Keratinocyte (primary cell): ENCODE measurements at places on chromosomes 7 and 10.

DNA sequence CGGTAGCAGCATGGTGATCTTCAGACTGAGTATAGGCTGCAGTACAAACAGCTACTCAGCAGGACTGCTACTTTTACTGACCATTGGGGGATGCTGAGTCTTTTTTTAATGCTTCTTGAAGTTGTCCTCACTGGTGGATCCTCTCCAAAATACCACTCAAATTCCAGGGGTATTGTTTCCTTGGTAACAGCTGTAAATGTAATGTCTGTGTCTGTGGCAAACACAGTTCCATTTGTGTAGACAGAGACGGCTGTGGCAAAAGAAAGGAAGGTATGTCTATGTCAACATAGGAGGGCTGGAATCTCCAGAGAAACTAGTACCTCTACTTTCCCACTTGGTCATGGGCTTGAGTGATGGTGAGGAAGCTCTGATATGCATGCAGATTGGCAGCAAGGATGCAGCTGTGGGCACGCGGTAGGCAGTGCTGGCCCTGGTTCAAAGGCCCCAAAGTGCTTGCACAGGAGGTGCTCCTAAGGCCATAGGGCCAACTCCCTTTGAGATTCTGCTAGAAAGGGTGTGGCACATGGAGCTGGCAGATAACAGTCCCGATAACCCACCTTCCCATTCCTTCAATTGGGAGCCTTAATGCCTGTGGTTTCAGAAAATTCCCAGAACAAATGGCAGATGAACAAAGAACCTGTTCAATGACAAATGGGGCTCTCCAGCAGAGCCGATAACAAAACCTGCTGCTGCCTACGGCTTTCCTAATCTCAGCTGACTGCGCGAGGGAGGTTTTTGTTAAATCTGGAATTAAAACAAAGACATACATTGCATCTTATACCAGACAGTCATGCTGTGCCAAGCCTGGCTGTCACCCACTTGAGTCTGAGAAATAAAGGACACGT is 43.0 kb downstream of the PKD1L1 start:
- DNase-seq = no peak

GRCh38 chr7:133955208-133955607 is 171.9 kb upstream of the LRGUK start:
- no peak for DNase-seq

DNA sequence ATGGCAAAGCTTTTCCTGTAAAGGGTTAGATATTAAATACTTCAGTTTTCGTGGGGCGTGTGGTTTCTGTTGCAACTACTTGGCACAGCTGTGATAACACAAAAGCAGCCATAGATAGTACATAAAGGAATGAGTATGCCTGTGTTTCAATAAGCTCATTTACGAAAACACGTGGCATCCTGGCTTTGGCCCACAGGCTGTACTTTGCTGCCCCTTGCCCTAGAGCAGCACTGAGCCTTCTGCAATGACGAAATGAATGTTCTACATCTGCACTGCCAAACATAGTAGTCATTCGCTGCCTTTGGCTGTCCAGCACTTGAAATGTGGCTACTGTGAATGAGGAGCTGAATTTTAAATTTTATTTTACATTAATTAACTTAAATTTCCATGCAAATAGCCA is 376.2 kb upstream of the TPK1 start:
- DNase-seq = no peak

- no peak for DNase-seq
Measured at GRCh38 chr10:49631975-49632374, 18.1 kb downstream of the CHAT start.

GRCh38 chr7:99579281-99579955 is 18.6 kb upstream of the TMEM225B start:
- DNase-seq = no peak

- no peak for DNase-seq
Measured at GRCh38 chr7:70700941-70701425, 431.0 kb upstream of the GALNT17 start.

- no peak for DNase-seq
Measured at GRCh38 chr7:8817448-8818036, 384.1 kb downstream of the NXPH1 start.

GRCh38 chr10:60944058-60944909 is at the start of gene RHOBTB1:
Gene RHOBTB1 (minus strand): TSS chr10:60944185. CDS start chr10:60911542, 32,643 bp downstream.
- no peak for DNase-seq

DNA sequence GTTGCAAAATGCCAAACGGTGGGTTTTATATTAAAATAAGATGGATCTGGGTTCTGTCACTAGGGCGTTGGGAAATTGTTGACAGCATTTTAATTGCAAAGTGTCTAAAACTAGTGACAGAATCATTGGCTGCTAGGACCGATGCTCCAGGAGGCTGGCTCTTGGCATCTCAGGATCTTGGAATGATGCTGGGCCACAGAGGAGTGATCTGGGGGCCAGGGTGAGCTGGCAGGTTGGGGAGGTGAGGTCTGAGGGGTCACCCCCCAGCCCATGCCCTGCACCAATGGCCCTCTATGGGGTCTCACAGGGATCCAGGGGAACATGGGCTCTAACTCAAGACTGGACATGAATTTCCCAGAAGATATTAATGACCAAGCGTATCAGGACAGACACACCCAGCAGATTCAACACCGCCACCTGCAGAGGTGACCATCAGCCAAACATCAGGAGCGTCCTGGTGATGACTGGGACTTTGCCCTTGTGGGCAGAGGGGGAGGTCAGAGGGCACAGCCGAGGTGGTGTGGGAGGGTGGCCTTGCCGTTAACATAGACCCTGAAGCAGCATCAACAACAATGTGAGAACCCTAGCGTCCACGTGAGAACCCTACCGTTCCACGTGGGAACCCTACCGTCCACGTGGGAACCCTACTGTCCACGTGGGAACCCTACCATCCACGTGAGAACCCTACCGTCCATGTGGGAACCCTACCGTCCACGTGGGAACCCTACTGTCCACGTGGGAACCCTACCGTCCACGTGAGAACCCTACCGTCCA is 89.0 kb upstream of the PPP2R2D start:
- DNase-seq = no peak

DNA sequence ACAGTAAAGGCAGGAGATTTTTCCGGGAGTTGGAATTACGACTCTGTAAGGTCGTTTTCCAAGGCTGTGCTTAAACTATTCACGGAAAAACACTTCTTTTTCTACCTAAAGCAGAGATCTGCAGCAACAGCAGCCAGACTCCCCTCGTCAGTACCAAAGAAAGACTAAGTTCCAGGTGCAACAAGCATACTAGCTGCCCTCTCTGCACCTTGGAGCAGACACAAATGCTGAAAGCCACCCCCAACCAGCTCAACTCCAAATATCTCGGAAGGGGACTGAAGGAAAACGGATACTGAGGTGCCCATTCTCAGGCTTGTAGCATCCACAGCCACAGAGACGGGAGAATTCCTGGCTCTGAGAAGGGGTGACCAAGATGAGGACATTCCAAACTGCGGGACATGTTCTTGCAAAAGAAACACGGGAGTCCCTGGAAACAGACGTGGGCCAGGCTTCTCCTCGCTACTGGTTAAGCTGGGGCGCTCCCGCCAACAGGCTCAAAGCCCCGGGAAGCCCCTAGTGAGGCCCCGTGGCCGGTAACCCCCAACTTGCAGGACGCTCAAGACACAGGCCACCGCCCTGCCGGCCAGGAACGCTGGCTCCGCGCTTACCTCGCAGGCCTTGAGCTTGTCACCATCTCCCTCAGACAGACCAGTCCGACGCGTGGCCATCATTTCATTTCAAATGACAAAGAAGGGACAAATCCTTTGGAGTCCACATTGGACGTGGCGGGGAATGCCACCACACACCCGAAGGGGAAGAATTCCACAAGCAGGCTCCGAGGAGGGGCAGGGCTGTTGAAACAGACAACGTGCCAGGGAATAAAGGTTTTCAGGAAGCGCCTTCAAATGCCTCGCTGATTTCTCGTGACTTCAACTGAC is 2.2 kb downstream of the ARHGAP21 start:
- no peak for DNase-seq

DNA sequence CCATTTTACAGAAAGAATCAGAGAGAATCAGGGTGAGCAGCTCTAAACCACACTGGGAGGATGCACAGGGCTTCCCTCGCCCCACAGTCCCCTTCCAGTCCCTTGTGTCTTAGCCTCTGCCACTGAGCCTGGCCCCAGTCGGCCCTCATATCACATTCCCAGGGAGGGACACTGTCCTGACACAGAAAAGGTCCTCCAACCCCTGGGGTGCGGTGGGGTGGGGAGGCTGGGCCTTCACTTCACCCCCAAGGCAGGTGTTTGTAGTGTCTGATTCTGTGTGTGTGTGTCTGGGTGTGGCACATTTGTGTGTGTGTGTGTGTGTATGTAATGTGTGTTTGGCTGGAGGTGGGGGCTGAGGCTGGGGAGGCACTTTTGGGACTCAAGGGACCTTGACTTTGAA is 1.8 kb upstream of the KCP start:
- DNase-seq = no peak

DNA sequence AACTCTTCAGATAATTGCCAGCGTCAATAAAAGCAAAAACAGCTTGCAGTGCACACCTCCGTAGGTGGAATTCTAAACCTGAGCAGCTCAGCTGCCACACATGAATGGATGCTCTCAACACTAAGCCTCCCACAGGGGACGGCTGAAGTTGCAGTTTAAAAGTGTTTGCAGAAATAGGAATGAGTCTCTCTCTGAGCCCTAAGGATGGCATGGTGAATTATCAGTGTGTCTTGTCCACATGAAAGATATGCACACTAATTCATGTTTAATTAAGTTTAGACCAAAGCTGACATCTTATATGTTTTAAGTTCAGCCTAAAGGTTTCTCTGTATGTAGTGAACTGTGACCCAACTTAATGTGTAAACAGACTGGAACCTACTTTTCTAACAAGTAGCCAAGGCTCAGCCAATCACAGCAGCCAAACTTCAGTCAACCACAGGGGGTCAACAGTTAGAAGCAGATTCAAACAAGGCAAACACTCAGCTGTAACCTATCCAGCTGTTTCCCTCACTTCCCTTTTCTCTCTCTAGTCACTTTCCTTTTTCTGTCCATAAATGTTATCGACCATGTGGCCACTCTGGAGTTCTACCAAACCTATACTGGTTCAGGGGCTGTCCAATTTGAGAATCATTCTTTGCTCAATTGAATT is 38.1 kb downstream of the CTTNBP2 start:
- DNase-seq = no peak

- DNase-seq = no peak
Measured at GRCh38 chr10:93139059-93139655, 65.5 kb downstream of the CYP26A1 start.

GRCh38 chr7:39299695-39300094 is 266.5 kb upstream of the YAE1 start:
- no peak for DNase-seq

DNA sequence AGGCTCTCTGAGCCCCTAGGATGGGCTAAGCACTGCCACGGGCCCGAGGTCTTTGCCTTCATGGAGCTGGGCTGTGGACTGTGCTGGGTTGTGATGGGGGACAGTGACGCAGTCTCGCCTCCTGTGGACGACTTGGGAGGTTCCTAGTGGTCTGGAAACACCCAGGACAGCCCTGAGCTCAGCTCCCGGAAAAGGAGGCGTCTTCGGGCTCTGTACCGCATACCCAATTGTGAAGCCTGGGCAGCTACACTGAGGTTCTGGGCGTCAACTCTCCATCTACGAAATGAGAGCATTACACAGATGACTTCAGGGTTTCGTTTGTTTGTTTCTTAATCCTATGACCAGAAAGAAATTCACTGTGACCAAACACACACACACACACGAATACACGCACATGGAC is 79.6 kb upstream of the KAT6B start:
- no peak for DNase-seq

DNA sequence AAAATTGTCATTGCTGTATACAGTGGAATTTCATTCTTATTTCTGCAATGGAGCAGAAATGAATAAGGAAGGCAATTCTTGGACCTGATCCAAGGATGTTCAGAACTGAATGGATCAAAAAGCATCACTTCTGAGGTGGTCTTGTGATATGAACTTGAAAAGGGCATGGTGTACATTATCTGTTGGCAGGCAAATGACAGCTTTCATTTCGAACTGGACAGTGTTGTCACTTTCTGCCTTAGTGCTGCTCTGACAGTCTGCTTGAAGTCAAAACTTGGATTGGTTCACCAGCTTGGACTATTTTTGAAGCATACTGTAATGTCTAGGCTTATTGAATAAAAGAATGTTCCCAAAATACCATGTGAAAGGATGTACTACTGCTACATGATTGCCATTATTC is 52.0 kb downstream of the VCL start:
- no peak for DNase-seq

- no peak for DNase-seq
Measured at GRCh38 chr10:26468700-26469099, 30.6 kb downstream of the APBB1IP start.

DNA sequence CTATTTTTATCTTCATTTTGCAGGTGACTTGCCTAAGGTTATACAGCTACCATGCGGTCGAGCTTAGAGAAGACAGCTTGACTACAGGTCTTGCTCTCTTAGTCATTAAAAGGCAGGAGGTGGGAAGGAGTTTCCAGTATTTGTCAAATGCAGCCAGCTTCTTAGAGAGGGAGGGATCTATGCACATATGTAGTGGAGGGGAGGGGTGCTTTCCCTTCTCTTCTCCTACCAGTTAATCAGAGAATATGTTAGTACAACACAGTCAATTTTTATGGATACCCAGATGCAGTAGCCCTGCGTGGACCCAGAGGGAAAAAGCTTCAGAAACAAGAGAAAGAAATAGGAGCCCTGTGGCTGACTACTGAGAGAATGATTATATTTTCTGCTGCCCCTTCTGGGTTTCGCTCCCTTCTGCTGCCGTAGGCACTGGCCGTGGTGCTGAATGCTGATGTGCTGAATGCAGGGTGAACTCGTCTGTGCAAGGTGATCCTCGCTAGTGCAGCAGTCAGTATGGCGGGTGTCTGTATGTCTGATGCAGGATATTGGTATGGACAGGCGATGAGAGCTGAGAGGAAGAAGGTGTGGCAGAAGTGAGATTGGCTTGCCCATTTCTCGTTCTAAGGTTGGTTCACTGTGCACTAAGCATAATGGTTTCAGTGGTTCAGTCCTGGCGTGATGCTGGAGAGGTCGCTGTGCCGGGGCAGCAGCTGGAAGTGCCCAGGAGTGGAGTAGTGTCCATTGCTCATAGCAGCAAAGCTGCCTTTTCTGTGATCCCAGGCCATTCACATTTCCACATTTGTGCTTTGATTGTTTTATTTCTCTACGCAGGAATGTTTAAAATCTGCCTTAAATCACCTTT is 189.2 kb upstream of the PODXL start:
- DNase-seq = no peak

- DNase-seq = no peak
Measured at GRCh38 chr7:84060760-84061261, 133.8 kb downstream of the SEMA3A start.
